ENCODE measurements at places on chromosomes 6 and 20. TPM values are rescaled to one million over a fixed set of nuclear protein-coding genes. Genes with fewer than 3 reads are reported as not detected.

- no peak overlapping the region for H3K4me3 ChIP-seq
- H3K27ac ChIP-seq, result no peak overlapping the region
- no peaks in the 10 kb centered on the region for H3K27me3 ChIP-seq
- no peaks in the 10 kb centered on the region for H3K36me3 ChIP-seq
- DNase-seq, result no peak
- H3K4me1 ChIP-seq, result no peaks in the 10 kb centered on the region
Observed at GRCh38 chr6:47512872-47513271, 35.3 kb downstream of the CD2AP start.

- no peaks in the 10 kb centered on the region for H3K36me3 ChIP-seq
- no peak for DNase-seq
- no peak overlapping the region for H3K27ac ChIP-seq
- no peaks in the 10 kb centered on the region for H3K4me1 ChIP-seq
- H3K4me3 ChIP-seq, result no peak overlapping the region
Observed at GRCh38 chr20:24960302-24960801, 11.3 kb downstream of the CST7 start.

DNA sequence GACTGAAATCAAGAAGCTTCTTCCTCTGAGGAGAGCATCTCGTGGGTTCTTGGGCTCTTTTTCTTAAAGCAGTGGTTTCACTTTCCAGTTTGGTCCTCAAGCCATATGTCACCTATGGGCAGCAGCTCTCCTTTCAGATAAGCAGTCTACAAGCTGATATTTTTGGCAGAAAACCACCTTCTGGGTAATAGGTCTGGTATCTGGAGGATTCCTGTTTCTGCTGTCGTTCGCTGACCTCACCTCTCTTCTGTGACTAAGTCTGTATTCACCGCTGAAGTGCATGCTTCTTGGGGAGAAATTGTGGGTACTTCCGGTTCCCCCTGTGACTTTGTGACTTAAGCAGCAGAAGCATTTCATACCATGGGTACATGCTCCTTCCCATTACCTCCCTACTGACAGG is 193.6 kb downstream of the EDN1 start:
- no peaks in the 10 kb centered on the region for H3K27me3 ChIP-seq
- no peaks in the 10 kb centered on the region for H3K36me3 ChIP-seq
- H3K4me1 ChIP-seq, result no peaks in the 10 kb centered on the region
- H3K27ac ChIP-seq, result no peak overlapping the region

- no peak for DNase-seq
- H3K4me3 ChIP-seq, result no peak overlapping the region
- no peaks in the 10 kb centered on the region for H3K36me3 ChIP-seq
- peaks cover 30% of the 10 kb centered on the region for H3K4me1 ChIP-seq
- H3K27ac ChIP-seq, result no peak overlapping the region
Observed at GRCh38 chr20:50343125-50343489, 152.5 kb downstream of the CEBPB start.

The NKX2-4 gene
- not detected for total RNA-seq

DNA sequence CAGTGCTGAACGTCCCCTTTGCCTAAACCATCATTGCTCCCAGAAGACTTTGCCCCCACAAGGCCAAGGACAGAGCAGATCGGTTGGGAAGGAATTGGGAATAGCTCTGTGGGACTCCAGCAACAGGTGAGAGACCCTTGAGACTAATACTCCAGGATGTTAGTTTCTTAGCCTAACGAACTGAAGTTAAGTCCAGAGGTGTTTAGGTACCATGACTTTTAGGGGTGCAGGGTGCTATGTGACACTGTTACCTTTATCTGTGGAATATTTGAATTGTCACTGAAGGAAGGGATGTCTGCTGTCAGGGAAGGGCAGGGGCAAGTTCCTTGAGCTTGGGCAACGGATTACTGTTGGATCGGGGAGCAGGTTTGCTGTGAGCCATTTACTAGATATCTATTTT is 1.9 kb downstream of the BLCAP start:
- H3K27me3 ChIP-seq, result no peaks in the 10 kb centered on the region
- no peaks in the 10 kb centered on the region for H3K36me3 ChIP-seq
- DNase-seq, result peak; percentile 15
- H3K4me3 ChIP-seq, result no peak overlapping the region
- H3K4me1 ChIP-seq, result peaks cover 20% of the 10 kb centered on the region

DNA sequence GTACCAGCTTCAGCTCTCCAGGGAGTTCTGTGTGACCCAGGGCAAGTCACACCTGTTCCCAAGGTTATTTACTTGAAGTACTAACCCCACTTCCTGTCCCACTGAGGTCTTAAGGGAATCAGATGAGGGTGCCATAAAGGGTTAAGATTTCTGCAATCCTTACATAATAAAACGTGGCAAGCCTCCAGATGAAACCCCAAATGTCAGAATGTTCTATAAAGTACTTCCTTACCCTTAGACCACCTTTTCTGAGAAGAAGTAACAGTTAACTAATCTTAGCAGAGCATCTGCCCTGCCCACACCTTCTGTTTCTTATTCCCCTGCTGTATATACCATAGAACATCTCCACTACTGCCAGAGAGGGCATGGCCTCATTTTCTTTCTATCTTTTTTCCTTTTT is 6.0 kb upstream of the AVP start:
- no peak overlapping the region for H3K27ac ChIP-seq
- H3K4me3 ChIP-seq, result no peak overlapping the region
- H3K27me3 ChIP-seq, result no peaks in the 10 kb centered on the region
- no peak for DNase-seq

GRCh38 chr6:168524571-168525001 is 83.6 kb downstream of the SMOC2 start:
- no peaks in the 10 kb centered on the region for H3K27me3 ChIP-seq
- no peak overlapping the region for H3K4me3 ChIP-seq
- no peak overlapping the region for H3K27ac ChIP-seq

- peak overlapping the region; percentile 43 for H3K27ac ChIP-seq
- no peak overlapping the region for H3K4me3 ChIP-seq
- DNase-seq, result no peak
- H3K36me3 ChIP-seq, result no peaks in the 10 kb centered on the region
- H3K4me1 ChIP-seq, result peaks cover 8% of the 10 kb centered on the region
Observed at GRCh38 chr20:4041748-4042411, 26.5 kb upstream of the RNF24 start.

DNA sequence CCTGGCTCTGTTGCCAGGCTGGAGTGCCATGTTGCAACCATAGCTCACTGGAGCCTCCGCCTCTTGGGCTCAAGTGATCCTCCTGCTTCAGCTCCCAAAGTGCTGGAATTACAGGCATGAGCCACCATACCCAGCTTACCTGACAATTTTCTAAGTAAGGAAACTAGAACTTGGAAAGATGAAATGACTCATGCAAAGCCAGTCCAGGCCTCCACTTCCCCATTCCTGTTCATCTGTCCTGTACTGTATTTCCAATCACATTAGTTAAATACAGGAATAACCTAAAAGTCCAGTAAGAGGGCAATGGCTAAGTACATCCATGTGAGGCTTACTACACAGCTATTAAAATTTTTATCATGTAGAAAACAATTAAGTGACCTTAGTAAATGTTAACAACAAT is 8.3 kb upstream of the ADGB start:
- no peak overlapping the region for H3K27ac ChIP-seq
- no peak overlapping the region for H3K4me3 ChIP-seq
- H3K36me3 ChIP-seq, result no peaks in the 10 kb centered on the region

GRCh38 chr20:2026004-2026403 is 32.1 kb upstream of the PDYN start:
- no peak overlapping the region for H3K27ac ChIP-seq
- no peaks in the 10 kb centered on the region for H3K36me3 ChIP-seq
- H3K27me3 ChIP-seq, result no peaks in the 10 kb centered on the region
- no peak for DNase-seq

DNA sequence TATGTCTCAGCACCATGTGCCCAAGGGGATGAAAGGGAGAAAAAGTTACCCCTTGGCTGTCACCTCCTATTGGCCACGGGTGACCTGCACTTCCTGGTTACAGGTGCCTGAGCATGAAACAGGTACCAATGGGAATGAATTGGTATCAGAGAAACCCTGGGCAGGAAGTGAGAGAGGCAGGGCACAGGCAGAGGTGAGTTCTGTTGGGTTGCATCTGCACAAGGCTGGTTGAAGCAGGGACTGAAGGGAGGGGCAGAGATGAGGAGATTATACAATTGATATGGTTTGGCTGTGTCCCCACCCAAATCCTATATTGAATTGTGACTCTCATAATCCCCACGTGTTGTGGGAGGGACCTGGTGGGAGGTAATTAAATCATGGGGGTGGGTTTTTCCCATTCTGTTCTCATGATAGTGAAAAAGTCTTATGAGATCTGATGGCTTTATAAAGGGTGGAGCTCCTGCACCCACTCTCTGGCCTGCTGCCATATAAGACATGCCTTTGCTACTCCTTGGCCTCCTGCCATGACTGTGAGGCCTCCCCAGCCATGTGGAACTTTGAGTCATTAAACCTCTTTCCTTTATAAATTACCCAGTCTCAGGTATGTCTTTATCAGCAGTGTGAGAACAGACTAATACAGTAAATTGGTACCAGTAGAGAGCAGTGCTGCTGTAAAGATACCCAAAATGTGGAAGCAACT is 291.8 kb downstream of the LRFN2 start:
- no peaks in the 10 kb centered on the region for H3K36me3 ChIP-seq
- no peaks in the 10 kb centered on the region for H3K27me3 ChIP-seq
- DNase-seq, result no peak
- H3K4me3 ChIP-seq, result no peak overlapping the region

Data from kidney (tissue), 22 donors.